ENCODE measurements at places on chromosomes 16 and 17. TPM values are rescaled to one million over a fixed set of nuclear protein-coding genes. Genes with fewer than 3 reads are reported as not detected.

CBX4 gene
- 30.0 TPM for total RNA-seq

HOXB4 gene
- total RNA-seq: 0.08 TPM

CDH13 gene
- total RNA-seq: 0.01 TPM

ALDH3A1 gene
- total RNA-seq: 843 TPM

GP2 gene
- total RNA-seq: not detected

ADGRG1 gene
- 205 TPM for total RNA-seq

SLC13A5 gene
- 0.13 TPM for total RNA-seq

CAPNS2 gene
- total RNA-seq: not detected

SPATA32 gene
- total RNA-seq: 0.21 TPM

CACNG3 gene
- not detected for total RNA-seq
